Suppressor macrophage (primary cell): ENCODE measurements at places on chromosomes 13 and 19.
A peak's percentile ranks its signal among the peaks of the same experiment; 100 is the strongest.

DNA sequence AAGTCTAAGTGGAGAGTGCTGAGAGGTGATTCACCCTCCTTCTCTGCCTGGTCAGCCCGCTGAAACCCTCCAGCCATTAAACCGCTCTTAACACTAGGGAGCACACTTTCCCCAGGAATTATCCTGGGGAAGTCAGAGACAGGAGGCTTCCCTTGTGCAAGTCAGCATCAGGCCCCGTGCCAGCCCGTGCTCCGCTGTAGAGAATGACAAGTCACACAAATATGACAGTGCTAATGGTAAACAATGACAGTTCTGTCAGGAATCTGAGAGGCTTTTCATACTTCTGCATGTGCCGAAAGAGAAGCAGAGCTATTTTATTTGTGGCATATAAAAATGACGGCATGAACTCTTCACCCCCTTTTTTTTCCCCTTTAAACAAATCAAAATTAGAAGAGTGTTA, 816.9 kb upstream of the SLC10A2 start:
- DNase-seq, result peak; percentile 21

DNA sequence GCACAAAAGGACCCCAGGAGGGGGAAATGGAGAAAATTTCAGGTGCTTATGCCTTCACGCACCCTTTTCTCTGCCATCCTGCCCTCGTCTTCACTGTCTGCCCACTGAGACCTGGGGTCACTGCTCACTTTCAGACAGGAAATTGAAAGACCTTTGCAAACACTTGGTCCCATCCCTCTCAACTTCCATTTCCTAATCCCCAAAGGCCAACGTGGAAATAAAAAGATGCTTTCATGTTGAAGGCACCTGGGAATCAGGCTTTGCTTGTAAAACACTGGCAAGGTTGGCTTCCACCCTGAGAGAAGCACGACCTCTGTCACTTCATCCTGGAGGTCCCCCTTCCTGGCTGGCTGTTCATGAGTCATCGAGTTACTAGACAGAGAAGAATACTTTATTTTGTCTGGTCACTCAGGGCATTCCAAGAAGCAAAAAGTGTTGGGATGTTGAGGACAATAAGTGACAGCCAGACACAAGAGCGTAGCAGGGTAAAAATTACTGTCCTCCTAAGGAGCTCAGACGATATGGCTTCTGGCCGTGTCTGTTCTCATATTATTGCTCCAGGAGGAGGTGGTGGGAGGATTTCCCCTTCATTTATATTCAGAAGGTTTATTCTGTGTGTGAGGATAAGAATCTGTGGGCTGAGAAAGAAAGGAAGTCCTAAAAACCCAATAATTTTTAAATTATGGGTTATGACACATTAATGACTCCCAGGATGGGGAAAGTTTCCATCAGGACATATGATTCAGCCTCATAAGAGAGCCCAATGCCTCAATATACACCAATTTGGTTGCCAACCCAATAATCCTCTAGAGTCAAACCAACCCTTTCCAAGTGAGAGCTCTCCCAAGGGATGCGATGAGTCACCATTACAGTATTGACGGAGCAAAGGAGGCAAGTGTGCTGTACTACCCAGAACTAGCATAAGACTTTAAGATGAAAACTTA, 409.0 kb downstream of the COG6 start:
- no peak for DNase-seq

- no peak for DNase-seq
Observed at GRCh38 chr13:34750078-34750931, 191.8 kb upstream of the NBEA start.

DNA sequence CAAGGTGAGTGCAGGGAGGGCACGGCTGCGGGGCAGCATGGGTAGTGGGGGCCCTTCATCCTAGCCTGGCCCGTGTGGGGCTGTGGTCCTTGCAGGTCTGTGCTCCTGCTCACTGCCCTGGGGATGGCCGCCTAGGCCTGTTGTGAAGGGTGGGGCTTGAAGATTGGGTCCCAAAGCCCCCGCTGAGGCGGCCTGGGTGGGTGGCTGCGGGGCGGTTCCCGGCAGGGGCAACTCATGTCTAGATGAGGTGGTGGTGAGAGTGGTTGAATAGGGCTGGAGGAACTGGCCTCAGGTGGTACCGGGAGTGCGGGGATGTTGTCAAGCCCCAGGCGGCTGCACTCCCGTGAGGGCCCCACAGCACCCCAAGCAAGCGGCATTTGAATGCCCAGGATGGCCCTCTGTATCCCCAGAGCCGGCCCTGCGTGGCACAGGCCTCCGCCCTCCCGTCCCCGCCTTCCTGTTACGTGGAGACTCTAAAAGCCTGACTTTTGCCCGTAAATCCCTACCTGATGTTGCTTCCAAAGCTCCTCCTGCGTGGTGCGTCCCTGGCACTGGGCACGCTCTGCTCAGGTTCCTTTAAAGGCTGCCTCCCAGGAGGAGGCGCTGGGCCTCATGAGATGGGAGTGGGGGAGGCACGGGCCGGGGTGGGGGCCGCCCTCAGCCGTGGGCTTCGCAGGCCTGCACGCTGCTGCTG, 15.0 kb downstream of the SPPL2B start:
- DNase-seq, result no peak

DNA sequence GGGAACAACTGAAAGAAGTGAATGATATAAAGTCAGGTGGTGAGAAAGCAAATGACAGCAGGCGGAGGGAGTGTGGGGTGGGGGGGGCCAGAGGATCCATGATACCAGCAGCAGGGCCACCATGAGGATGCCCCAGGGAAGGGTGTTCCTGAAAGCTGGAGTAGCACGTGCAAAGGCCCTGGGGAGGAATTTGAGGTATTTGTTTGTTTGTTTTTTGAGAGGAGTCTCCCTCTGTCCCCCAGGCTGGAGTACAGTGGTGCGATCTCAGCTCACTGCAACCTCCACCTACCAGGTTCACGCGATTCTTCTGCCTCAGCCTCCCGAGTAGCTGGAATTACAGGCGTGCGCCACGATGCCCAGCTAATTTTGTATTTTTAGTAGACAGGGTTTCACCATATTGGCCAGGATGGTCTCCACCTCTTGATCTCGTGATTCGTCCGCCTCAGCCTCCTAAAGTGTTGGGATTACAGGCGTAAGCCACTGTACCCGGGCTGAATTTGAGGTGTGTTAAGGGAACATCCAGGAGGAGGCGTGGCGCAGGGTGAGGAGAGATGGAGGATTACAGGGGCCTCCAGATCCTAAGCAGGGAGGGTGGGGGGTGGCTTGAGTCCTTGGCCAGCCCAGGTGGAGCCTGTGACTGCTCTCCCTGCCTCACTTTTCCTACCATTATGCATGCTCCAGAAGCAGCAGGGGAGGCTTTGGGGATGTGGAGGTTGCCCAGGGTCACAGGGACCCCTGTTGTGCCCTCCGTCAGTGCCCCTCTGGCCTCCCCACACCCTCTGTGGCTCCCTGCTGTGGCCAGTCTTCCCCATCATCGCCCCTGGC, 12.4 kb upstream of the JUND start:
- no peak for DNase-seq

GRCh38 chr19:32750441-32751055, 31.0 kb downstream of the TDRD12 start:
- peak; percentile 51 for DNase-seq

- DNase-seq, result no peak
Observed at GRCh38 chr19:49442354-49442753, 1.0 kb upstream of the SLC17A7 start.

DNA sequence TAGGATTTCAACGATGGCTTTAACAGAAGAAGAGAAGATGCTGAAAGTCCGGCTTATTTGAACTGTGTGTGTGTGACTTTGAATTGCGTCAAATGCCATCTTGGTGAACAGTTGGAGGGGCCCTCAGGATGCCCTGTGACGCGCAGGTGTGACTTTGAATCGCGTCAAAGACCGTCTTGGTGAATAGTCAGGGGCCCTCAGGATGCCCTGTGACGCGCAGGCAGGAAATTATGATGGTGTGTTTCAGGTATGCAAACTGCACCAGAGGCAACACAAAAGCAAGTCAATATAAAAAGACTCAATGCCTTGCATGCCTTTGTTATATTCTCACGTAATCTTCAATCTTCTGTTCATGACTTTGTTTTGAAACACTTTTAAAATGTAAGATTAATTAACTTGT, 29.2 kb downstream of the ATP11A start:
- no peak for DNase-seq

- peak; percentile 45 for DNase-seq
Observed at GRCh38 chr19:48760504-48761205, 5.3 kb downstream of the FGF21 start.
